Naive thymus-derived CD8-positive, alpha-beta T cell (primary cell): ENCODE measurements at places on chromosomes 7 and 10.

- DNase-seq = no peak
These were observed 61.6 kb downstream of the DNAJC12 start for GRCh38 chr10:67776371-67776770.

- no peak for DNase-seq
These were observed 235.5 kb downstream of the ZNF92 start for GRCh38 chr7:65609131-65609530.

- no peak for DNase-seq
These were observed 437.5 kb downstream of the PLXNA4 start for GRCh38 chr7:132138817-132139216.

DNA sequence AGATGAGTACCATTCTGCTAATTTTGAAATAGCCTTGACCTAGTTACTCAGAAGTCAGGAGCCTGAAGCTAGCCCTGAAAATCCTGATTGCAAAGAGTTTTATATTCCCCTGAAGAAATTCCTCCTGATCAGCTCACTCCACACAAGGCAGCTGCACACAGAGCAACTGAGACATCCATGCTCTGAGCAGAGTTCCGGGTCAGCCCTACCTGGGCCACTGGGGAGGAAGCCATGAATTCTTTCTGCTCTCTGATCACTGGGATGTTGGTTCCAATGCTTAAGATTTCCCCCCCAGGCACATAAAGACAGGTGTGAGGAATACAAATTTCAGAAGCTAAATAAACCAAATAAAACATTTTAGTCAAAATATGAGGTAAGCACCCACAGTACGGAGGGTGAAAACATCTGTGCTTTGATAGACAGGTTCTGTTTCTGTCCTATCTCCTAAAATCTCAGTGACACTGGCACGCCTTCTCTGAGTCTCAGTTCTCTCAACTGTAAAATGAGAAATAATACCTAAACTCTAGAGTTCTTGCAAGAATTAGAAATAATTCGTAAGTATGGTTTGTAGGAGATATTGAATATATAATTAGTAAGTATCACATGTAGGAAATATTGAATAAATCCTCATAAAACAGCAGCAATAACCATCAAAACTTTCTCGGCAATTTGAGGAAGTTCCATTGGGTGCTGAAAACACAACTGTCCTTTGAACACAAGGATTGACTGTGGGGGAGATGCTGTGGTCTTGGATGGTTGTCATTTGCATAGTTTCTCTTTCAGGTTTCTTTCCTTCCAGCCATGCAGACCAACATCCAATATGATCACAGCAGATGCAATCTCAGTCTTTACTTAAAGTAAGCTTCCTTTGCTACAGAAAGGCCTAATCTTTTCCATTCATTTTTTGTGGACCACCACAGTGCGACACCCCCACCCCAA, 133.0 kb upstream of the TNS3 start:
- DNase-seq = no peak
